Right lung (tissue), 10 donors: ENCODE measurements at places on chromosomes 7 and 10. TPM values are rescaled to one million over a fixed set of nuclear protein-coding genes. Genes with fewer than 3 reads are reported as not detected.

DNA sequence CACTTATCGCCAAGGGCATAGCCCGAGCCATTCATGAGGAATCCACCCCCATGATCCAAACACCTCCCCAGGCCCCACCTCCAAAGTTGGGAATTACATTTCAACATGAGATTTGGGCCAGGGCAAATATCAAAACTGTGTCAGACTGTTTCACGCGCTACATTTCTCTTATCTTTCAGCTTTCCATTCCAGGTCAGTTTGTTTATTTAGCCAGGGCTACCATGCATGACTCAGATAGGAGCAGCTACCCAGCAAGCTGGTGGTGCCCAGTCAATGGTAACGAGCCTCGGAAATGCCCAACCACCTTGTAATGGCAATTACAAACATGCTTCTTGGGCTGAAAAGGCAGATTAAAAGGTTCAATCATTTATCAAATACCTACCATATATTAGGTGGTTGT lies 43.6 kb upstream of the BAMBI start:
- DNase-seq: no peak

- DNase-seq: no peak
Measured at GRCh38 chr10:27948186-27948585, 50.7 kb downstream of the ODAD2 start.

DNA sequence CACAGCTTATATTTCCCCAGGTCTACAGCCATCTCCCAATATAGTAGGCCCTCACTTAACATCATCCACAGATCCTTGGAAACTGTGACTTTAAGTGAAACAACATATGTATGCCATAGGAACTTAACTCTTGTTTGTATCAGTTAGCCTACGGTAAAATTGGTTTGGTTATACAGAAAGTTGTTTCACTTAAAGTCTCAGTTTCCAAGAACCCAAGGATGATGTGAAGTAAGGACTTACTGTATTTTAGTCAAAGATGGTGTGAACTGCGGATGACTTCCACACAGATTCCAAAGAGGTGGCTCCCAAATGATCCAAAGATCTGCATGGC lies 56.4 kb upstream of the MRLN start:
- no peak for DNase-seq

Gene MORN4
- 19.8 TPM for polyA plus RNA-seq

- peak; percentile 19 for DNase-seq
Measured at GRCh38 chr7:75789361-75789924, 17.4 kb upstream of the CCL26 start.

Gene ADRA2A
- polyA plus RNA-seq: 0.29 TPM

GRCh38 chr10:120336911-120337540 lies 120.0 kb upstream of the PLPP4 start:
- DNase-seq: peak; percentile 7

DNA sequence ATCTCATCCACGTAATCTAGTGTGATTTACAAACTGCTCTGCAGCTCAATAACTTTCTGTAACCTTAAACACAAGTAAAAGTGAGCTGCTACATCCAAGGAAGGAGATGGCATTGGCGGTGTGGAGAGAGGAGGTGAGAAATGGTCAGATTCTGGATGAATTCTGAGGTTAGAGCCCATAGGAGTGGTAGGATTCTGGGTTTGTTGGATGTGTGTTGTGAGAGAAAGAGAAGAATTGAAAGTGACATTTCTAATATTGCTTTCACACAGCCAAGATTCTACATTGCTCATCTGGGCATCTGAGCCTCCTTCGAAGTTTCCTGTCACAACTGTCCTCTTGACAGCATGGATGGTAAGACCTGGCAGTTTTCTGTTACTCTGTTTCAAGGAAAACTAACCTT lies 2.5 kb downstream of the MCM10 start:
- DNase-seq: no peak

- DNase-seq: no peak
Measured at GRCh38 chr7:50353894-50354595, 49.5 kb downstream of the IKZF1 start.

DNA sequence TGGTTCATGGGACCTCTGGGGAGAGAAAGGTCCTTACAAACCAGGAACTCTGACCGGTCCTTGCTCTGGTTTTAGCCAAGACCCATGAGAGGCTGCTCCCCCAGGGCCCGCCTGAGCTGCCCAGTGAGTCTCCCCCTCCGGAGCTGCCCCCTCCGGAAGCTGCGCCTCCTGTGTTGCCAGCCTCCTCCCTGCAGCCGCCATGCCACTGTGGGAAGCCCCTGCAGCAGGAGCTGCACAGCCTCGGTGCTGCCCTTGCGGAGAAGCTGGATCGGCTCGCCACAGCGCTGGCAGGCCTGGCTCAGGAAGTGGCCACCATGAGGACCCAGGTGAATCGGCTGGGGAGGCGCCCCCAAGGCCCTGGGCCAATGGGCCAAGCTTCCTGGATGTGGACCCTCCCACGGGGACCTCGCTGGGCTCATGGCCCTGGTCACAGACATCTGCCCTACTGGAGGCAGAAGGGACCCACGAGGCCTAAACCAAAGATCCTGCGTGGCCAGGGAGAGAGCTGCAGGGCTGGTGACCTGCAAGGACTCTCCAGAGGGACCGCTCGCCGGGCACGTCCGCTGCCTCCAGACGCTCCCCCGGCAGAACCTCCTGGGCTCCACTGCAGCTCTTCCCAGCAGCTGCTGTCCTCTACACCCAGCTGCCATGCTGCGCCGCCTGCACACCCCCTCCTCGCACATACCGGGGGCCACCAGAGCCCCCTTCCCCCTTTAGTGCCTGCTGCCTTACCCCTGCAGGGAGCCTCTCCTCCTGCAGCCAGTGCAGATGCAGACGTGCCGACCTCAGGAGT lies 40.1 kb downstream of the ZNF467 start:
- no peak for DNase-seq

GRCh38 chr7:68440866-68441265 lies 1157.4 kb upstream of the AUTS2 start:
- peak; percentile 42 for DNase-seq

- DNase-seq: no peak
Measured at GRCh38 chr7:121761399-121761798, 111.6 kb upstream of the PTPRZ1 start.

Gene EIF4EBP2
- 77.1 TPM for polyA plus RNA-seq

GRCh38 chr7:30562498-30562897 lies 32.2 kb upstream of the GARS1 start:
- DNase-seq: peak; percentile 47

Gene SYT15B
- 5.2 TPM for polyA plus RNA-seq

Gene CPVL
- 11.6 TPM for polyA plus RNA-seq

- DNase-seq: no peak
Measured at GRCh38 chr10:33773253-33773573, 438.7 kb upstream of the NRP1 start.

Gene MGAM2
- 0.21 TPM for polyA plus RNA-seq

DNA sequence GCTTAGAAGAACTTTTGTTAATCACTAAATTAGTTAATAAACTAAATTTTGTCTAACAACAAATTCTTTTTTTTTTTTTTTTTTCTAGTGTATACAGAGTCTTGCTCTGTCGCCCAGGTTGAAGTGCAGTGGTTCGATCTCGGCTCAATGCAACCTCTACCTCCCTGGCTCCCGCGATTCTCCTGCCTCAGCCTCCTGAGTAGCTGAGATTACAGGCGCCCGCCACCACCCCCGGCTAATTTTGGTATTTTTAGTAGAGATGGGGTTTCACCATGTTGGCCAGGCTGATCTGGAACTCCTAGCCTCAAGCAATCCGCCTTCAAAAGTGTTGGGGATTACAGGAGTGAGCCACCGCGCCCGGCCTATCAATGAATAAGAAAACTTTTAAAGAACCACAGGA lies 1.1 kb upstream of the IQUB start:
- no peak for DNase-seq

Gene RBM17
- polyA plus RNA-seq: 190 TPM

GRCh38 chr7:124338861-124339260 lies 306.0 kb upstream of the TMEM229A start:
- DNase-seq: no peak

GRCh38 chr10:35910234-35910633 lies 268.1 kb upstream of the FZD8 start:
- DNase-seq: no peak

DNA sequence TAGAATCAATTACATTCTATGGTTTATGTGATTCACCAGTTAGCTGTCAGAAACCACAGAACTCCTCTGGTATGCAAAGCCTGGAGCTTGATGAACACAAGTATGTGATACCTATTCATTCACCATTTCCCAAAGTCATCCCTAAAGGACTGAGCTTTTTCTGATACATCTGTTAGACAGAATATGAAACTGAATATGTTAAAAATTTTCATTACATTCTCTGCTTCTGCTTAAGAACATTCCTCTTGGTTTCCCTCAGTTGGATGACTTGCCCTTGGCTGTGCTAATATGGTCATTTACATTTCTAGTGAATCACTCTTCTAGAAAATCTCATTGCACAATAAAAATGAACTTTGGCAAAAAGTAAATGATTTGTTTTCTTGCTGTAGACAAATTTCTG lies 10.8 kb upstream of the PON1 start:
- no peak for DNase-seq

DNA sequence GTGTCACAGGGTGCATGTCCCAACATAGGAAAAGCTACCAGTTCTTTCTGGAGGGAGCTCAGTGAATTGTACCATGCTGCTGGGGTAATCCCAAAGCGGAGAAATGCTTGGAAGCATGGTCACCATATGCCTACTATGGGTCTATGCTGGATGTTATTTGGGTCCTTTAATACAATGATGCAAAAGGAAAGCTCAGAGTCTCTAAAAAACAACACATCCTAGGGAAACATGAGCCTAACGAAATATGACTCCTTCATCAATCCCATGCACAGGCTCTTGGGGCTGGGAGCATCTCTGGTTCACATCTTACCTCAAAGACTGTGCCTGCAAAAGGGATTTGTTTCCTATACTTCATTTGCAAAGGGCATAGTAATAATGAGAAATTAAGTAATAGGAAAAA lies 65.2 kb downstream of the CUBN start:
- DNase-seq: no peak

DNA sequence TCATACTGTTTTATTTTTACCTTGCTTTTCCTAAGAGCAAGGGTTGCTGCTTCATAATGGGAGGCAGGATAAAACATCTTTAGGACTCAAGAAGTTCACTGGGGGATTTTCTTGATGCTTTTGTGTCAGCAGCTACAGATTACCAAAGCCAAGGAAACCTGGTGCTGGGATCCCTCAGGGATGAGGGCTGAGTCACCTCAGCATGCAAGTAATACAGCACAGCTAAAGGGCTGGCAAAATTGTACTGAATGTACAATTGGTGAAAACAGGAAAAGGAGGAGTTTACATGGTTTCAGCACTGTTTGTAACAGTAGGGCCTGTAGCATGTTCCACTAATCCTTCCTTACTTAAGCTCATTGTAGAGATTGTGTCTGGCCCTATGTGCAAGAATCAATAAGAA lies 1056.8 kb downstream of the SORCS1 start:
- DNase-seq: no peak

Gene ANKRD61
- polyA plus RNA-seq: 2.1 TPM

DNA sequence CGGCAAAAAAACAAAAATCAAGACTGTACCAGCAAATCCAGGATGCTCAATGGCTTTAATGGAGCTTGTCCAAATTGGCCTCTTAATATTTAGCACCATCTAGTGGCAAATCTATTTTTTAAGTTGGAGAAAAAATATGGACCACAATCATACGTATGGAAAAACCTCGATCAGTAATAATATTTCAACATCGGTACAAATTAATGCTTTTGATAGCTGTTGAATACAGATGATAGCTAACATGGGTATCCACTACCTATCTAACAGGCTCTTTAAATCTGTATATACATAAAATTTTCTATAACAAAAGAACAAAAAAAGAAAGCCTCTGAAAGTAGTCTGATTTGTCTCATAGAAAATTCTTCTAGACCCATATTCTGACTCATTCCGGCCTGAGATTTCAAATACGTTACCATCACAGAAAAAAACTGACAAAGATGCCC lies 29.2 kb downstream of the COA1 start:
- peak; percentile 30 for DNase-seq

DNA sequence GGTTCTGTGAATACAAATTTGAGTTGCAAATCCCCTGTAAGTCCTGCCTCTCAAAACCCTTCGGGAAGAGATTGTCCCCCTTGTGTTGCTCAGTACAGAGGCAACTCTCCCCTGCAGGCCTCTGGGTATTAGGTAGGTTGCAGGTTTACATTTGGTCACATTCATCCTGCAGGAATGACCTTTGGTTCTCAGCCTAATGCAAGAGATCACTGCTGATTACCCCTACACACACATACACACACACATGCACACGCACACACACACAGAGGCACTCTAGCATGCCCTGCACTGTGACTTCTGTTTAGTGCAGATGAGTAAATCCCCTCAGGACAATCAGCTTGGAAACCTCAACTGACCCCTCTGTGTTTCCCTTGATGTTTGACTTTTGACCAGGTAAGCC lies 69.2 kb downstream of the C10orf67 start:
- no peak for DNase-seq

- no peak for DNase-seq
Measured at GRCh38 chr10:129904323-129904722, 59.8 kb downstream of the EBF3 start.

DNA sequence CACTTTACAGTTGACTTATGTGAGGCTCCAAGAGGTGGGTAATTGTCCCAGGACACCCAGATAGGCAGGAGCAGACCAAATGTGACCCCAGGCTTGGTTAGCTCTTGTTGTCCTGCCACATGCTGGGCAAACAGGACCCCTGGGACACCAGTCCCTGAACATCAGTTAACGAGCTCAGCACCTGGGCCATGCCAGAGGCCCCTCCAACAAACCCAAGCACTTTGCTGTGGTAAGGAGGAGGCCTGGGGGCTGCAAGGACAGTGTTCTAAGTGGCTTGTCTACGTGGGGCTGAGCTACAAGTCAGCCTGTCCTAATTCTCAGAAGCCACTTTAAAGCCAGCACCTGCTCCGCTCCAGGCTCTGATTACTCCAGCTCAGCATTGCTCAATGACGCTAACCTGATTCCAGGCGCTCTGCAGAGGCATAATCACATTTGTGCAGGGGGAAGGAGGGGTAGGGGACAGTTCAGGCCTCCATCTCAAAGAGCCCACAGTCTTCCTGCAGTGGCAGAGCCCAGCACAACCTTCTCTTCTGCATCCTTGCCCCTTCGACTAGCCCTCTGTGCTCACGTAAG lies 57.2 kb downstream of the DDC start:
- DNase-seq: no peak

Gene CUZD1
- polyA plus RNA-seq: 2.2 TPM

GRCh38 chr10:88932539-88933256 lies 19.9 kb downstream of the ACTA2 start:
- no peak for DNase-seq

Gene EBF3
- 1.7 TPM for polyA plus RNA-seq

Gene MUC12
- polyA plus RNA-seq: 1.3 TPM

- no peak for DNase-seq
Measured at GRCh38 chr10:71302874-71303568, 16.0 kb upstream of the SLC29A3 start.

DNA sequence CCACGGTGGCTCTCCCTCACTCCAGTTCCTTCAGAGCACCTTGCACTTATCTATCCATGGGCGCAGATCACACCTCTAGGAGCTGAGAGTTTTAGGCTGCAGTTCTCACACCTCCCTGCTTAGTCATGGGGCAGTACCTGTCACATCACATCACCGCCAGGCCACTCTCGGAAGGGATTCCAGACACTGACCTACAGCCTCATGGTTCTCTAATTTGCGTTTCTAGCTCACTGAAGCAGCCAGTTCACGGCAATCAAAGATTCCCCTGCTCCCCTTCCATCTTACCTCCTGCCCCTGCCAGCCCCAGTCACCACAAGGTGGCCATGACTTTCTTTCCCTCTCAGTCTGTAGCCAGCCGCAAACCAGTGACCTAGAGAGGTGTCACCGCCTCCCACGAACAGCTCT lies 34.2 kb downstream of the ADRB1 start:
- DNase-seq: no peak
